ENCODE measurements at places on chromosomes 6 and 20.

DNA sequence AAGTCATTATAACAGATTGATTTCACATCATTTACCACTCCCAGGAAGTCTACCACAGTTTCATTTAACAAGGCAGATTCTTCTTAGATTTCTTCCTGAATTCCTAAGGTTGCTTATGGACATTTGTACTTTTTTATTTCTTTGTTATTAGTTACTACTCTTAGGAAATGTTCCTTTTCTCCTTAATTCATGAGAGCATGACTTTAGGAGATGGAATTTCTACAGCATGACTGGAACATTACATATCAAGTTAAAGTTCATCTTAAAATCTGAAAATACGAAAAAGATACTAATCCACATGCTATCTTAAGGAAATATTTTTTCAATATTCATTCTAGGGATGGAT, 22.3 kb downstream of the CNKSR3 start:
- no peak for DNase-seq

GRCh38 chr6:116515141-116515540, 3.7 kb downstream of the CALHM5 start:
- no peak for DNase-seq

GRCh38 chr6:100301731-100302130, 163.0 kb downstream of the SIM1 start:
- no peak for DNase-seq

DNA sequence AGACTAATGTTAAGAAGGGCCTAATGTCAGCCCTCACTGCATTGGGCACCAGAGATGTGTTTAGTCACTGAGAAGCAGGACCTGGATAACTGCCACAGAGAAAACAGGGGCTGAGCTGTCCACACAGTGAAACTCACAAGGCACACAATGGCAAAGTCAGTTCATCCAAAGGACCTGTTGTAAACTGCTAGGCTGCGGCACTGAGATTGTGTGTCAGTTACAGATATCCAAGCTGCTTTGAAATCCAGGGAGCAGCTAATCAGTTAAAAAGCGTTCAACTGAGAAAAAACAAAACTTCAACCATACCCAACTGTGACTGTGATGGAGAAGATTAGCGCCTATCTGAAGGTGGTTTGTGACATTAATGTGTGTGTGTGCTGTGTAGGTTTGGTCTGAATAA, 27.8 kb upstream of the TMEM14A start:
- peak; percentile 10 for DNase-seq

GRCh38 chr20:25032478-25033264, 25.3 kb downstream of the ACSS1 start:
- DNase-seq: no peak

- DNase-seq: no peak
Observed at GRCh38 chr6:130970839-130971410, 92.1 kb downstream of the EPB41L2 start.

DNA sequence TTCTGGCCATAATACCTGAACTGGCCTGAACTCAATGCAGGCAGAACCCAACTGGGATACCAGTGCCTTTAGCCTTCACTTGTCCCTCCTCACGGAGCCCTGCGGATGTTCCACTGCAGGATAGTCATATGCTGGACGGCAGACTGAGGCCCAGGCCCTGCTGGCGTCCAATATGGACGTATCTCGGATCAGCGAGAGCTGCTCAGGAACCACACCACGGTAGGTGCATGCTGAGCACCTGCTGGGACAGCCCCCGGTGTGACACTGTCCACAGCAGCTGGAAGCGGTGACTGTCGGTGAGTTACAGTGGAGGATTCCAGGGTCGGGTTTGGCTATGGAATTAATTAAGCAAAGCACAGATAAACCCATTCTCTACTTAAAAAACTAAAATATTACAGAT, 48.7 kb downstream of the PSMG4 start:
- no peak for DNase-seq

DNA sequence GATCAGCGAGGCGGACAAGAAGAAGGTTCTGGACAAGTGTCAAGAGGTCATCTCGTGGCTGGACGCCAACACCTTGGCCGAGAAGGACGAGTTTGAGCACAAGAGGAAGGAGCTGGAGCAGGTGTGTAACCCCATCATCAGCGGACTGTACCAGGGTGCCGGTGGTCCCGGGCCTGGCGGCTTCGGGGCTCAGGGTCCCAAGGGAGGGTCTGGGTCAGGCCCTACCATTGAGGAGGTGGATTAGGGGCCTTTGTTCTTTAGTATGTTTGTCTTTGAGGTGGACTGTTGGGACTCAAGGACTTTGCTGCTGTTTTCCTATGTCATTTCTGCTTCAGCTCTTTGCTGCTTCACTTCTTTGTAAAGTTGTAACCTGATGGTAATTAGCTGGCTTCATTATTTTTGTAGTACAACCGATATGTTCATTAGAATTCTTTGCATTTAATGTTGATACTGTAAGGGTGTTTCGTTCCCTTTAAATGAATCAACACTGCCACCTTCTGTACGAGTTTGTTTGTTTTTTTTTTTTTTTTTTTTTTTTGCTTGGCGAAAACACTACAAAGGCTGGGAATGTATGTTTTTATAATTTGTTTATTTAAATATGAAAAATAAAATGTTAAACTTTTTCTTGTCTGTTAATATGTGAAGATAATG, 2.2 kb downstream of the HSPA1B start:
- DNase-seq: peak; percentile 37

- peak; percentile 95 for DNase-seq
Observed at GRCh38 chr6:26043384-26044139, 43.7 kb upstream of the HFE start.

DNA sequence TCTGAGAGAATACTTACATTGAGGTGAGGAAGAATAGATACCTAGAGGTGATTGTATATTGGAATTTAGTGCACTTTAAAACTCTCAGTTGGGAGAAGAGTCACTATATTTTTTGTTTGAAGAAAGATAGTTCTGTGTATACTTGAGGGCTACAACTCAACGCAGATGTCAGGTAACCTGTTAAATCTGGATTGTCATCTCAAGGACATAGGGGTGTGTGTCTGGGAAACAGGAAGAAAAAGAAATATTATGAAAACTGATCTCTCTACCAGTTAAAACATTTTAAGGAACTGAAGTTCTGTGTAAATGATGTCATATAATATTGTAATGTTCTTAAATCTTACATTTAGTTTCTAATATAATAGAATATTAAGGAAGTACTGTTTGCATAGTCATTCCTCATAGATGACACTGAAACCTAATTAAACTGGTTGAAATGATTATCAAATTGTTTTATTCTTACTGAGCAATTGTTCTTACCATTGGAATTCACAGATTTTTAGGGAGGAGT, 86.2 kb downstream of the SMAP1 start:
- DNase-seq: no peak

DNA sequence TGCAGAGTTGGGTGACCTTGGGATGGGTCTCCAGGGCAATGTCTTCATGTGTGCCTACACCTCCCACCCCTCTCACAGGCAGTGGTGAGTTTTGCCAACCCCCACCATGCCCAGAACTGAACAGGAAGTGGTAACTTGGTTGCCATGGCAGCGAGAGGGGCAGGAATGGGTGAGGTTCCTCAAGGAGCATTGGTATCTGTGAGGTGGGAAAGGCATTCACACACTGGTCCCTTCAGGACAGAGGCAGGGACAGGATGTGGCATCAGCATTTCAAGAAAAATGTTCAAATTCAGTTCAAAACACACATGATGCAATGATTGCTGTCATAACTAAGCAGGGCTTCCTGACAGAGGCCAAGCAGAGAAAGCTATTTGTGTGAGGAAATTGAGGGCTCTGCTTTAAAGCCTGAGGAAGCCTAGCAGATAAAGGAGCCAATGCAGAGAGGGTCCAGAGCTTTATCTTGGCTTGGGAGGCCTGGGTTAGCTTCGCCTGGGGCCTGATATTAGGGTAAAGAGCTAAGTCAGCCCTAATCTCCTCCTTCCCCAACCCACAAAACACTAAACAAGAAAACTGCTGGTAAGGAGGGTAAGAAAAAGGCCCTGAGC, 551 bp downstream of the TREML2 start:
- DNase-seq: no peak

- no peak for DNase-seq
Observed at GRCh38 chr20:20690676-20691476, 21.6 kb downstream of the RALGAPA2 start.

- no peak for DNase-seq
Observed at GRCh38 chr20:23009636-23010035, 25.5 kb upstream of the SSTR4 start.

DNA sequence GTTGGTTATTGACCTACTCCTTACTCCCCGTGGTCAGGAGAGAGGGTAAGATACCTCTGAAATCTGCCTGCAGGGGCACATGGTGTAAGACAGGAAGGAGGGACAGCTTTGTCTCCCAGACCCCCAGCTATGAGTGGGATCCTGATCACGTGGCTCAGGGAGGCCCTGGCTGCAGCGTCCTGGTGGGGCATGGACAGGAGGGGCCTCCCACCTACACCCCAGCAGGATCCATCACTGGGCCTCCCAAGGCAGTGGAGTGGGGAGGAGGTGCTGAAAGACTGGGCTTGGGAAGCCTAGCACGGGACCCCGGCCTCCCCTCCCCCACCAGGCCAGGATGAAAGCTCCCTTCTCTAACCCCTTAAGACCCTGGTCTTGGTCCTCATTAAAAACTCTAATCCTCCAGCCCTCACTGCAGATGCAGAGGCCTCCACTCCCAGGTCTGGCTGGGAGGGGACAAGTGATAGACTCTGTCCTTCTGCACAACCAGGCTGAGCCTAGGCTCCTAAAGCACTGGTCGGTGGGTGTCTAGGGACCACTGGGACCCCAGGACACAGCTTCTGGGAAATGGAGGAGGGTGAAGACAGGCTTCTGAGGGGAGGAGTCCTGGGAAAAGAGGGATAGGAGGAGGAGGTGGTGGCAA, 29.6 kb upstream of the VEGFA start:
- DNase-seq: no peak

- DNase-seq: no peak
Observed at GRCh38 chr6:149867876-149868640, 3.9 kb upstream of the LRP11 start.

- no peak for DNase-seq
Observed at GRCh38 chr6:138008791-138009190, 98.4 kb downstream of the PERP start.

DNA sequence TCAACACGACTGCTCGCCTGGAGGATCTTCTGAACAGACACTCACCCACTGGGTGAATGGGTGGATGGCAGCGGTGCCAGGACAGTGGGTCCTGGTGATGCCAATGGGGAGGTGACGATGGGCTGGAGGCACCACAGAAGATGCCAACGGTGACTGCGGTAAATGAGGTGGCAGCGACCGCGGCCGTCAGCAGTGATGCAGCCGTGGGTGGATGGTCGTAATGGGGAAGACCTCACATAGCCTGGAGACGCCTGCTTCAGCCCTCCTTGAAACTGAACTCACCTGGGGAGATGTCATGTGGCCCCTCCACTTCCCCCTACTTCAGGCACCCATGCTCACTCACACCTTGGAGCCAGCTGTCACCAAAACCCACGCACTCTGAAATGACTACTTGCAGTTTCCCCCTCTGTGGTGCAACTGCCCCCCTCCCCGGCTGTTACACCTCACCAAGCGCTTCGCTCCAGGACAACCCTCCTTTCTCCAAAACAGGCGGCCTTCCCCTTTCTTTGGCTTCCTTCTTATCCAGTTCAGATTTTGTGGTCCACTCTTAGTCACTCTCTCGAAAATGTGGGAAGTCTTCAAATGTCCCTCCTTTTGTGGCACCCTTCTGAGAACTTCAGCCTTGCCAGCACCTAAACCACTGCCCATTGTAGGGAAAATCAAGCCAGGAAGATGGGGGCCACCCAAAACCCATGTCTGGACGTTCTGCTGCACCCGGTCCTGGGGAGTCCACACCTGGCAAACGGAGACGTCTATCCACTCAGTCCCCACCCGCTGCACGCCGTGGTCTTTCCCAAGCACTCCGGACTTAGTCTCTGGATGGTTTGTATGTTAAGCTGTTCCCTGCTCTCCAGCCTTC, 10.4 kb upstream of the ABHD16B start:
- DNase-seq: no peak

DNA sequence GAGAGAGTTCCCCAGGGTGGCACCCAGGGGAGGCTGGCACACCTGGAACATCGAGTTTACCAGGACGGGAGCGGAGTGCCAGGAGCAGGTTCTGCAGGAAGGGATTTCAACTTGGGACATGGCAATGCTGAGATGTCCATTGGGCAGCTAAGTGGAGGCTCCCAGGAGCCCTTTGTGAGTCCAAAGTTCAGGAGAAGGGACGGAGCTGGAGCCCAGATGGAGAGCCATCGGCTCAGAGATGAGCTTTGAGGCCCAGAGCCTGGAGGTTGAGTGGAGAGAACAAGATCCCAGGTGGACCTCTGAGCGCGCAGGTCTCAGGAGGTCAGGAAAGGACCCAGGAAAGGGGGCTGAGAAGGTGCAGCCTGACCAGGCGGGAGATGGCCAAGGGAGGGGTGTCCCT, 67.5 kb upstream of the AFDN start:
- no peak for DNase-seq

DNA sequence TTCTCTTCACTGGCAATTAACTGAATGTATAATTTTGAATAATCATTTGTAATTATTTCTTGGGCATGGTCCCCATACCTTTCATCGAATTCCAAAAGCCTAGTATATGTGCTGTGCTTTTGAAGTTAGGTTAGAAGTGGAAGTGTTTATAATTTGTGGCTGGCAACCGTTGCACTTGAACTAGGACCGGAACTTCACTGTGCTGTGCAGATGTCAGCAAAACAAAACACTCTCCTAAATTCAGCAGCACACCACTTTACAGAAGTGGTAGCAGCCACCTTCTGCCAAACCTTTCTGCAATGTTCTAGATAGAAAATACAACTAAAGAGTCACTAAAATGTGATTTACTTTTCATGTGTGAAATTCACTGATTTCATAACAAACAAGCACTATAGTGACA, 111.9 kb downstream of the FAM83B start:
- peak; percentile 59 for DNase-seq

GRCh38 chr6:160279850-160280249, 21.2 kb upstream of the SLC22A2 start:
- DNase-seq: no peak

GRCh38 chr6:23873161-23873560, 252.9 kb upstream of the NRSN1 start:
- no peak for DNase-seq

DNA sequence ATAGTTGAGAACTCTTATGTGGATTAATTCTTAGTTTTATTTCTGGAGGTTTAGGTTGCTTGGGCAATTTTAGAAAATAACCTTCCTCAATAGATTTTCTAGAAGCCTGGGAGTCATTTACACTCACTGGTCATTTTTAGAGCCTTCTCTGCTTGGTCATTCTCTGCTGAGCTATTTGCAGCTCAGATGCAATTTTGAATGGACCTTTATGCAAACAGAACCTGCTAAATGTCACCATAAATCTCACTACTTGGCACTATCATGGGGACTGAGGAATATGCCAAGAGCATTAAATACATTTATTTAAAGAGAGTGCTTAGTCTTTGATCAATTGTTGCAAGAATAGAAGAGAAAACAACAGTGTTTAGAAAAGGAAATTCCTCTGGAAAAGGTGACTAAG, 154.0 kb downstream of the CLVS2 start:
- DNase-seq: no peak

GRCh38 chr6:95142661-95143335, 434.5 kb upstream of the MANEA start:
- no peak for DNase-seq

DNA sequence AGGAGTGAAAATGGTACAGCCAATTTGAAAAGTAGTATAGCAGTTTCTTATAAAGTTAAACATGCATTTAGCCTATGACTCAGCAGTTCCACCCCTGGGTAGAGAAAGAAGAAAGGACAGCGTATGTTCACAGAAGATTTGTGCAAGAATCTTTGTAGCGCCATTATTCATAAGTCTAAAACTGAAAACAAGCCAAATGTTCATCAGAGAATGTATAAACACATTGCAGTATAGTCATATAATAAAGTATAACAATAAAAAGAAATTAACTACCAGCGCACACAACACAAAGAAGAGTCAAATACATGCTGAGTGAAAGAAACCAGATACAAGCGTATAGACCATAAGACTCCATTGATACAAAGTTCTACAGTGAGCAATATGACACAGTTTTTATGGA, 294.0 kb downstream of the SAMD5 start:
- DNase-seq: no peak
